ENCODE measurements at places on chromosomes 1 and 21.

GRCh38 chr1:220807726-220808125 lies 21.0 kb downstream of the MTARC1 start:
- DNase-seq = no peak

- DNase-seq = no peak
Observed at GRCh38 chr1:35644204-35644603, 2.9 kb upstream of the PSMB2 start.

DNA sequence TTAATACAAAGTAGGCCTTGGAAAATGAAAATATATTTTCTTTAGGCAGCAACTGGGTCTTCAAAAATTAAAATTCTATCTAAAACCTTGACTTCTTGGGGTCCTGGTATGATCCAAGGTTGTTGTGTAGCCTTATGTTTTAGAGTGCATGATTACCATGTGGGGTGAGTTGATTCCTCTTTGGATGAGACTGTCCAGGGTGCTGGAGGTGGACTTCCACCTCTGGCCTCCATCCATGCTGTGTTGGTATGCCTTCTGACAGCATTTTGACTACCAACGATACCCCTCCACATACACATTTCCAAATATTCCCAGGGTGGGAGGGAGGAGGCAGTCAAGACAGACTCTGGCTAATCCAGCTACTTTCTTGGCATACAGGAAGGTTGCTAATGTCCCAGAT lies 205.0 kb downstream of the TNR start:
- no peak for DNase-seq

- no peak for DNase-seq
Observed at GRCh38 chr1:41274752-41275545, 32.8 kb upstream of the SCMH1 start.

DNA sequence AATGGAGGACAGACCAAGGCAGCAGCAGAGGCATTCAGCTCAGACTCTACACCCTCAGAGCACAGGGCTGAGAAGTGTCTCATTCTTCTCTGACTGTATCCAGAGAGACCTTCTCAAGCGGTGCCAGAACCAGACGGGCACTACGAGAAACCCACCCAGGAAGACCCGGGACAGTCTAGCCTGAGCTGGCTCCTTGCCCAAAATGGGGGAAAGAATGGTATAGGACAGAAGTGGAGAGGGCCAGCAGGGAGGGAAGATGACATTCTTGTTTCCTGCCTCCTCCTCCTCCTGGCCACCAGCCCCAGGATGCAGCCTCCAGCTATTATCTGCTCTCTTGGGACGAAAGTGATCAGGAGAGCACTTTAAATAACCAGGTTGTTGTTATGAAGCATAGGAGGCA lies 22.6 kb upstream of the PRELP start:
- DNase-seq = no peak

GRCh38 chr1:22853651-22854185 lies 118.9 kb downstream of the LACTBL1 start:
- DNase-seq = no peak

GRCh38 chr1:157108448-157108847 lies 8.8 kb upstream of the ETV3L start:
- no peak for DNase-seq

- no peak for DNase-seq
Observed at GRCh38 chr1:161382214-161383019, 14.7 kb upstream of the CFAP126 start.

DNA sequence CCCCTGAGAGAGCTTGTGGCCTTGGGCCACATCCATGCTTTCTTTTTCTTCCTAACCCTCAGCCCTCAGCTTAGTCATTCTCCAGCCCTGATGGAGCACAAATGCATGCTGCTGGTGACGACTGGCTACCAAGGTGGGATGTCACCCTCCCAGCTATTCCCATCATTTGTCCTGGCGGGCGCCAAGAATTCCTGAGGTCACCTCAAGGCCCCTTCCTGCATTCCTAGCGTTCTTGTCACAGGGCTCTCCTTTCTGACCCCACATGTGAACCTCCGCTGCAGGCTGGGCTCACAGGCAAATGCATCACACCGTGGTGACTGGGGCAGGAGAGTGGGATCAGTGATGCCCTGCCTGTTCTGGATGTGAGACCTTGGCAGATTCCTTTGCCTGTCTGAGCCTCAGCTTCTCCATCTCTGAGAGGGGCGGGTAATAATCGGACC lies 53.4 kb upstream of the IFFO2 start:
- DNase-seq = peak; percentile 92

DNA sequence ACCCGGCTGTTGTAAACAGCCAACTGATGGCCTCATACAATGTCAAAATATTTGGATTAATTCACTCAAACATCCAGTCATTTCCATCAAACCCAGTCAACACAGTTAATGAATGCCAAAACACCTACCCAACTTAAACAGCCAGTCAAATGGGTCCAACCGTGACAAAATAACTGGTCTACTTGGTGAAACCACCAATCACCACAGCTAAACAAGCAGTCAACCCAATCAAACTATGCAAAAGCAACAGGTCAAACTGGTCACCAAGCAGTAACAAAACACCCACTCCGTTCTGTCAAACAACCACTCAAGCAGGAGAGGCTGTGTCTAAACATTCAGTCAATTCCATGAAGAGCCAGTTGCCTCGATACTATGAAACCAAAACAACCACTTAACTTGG lies 119.2 kb downstream of the FOXD2 start:
- no peak for DNase-seq

DNA sequence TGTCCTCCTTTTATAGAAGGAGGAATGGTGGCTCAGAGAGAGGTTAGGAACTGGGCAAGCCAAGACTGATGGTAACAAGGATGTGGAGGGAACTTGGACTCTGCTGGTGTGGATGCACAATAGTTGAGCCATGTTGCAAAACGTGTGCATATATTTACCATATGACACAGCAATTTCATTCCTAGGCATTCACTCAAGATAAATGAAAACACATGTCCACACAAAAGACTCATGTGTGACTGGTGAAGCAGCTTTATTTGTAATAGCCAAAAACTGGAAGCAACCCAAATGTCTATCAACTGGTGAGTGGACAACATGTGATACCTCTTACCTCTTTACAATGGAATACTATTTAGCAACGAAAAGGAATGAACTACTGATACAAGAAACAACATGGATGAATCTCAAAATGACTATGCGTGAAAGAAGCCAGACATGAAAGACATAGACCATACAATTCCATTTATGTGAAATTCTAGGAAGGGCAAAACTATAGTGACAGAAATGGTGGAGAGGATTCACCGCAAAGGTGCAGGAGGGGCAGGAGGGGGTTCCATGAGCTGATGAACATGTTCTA lies 36.2 kb downstream of the CAMK2N1 start:
- DNase-seq = no peak

GRCh38 chr1:52767596-52768280 lies 41.5 kb downstream of the ZYG11B start:
- no peak for DNase-seq

DNA sequence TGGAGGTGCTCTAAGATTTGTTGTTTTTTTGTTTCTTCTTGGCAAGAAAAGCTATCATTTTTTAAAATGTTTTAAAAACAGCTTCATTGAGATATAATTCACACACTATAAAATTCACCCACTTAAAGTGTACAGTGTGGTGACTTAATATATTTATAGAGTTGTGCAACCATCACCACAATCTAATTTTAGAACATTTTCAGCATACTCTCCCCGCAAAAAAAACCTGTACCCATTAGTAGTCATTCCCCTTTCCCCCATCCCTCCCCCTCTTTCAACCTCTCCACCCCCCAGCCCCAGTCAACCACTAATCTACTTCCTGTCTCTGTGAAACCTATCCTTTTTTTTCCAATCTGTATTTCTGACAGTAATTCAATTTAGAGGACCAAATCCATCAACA lies 30.6 kb downstream of the ZC3H11B start:
- no peak for DNase-seq

DNA sequence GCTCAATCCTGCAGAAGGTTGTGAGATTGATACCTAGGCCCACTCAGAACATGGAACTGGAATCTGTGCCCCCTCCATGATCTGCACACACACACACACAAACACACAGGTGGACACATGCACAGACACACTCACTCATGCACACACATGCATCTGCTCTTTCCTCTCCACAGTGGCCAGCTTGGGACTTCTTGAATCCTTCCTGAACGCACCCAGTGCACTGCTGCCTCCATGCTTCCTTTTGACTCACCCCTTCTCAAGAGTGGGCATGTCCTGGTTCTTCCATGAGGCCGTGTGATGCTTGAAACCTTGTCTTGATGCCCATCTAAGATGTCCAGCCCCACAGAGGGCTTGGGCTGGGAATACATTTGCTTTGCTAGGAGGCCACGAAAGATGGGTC lies 25.4 kb upstream of the TENT5C start:
- no peak for DNase-seq

DNA sequence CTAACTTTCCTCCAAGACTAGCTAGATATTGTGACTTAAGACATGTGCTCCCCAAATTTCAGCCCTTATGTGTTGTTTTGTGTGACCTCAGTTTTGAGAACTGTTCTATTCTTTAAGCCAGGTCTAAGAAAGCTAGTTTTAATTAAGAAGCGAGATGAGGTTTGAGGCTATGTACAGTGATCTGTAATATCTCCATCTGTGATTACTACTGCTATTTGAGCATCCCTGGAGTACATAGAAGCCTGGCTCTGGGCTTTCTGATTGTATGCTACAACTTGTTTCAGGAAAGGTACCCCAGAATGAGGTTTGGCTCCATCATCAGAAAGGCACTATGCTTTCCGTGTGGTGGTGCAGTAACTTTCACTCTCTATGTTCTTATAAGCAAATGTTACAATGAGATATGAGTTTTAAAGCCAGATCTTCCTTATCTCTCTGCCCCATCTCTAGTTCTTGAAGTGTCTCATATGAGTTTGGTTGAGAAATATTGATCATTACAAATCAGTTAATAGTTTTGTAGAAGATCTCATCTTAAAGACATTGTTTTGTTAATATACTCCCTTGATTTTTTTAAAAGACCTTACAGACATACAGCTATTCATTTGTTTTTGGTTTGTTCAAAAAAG lies 605 bp downstream of the RGS4 start:
- no peak for DNase-seq

- DNase-seq = peak; percentile 85
Observed at GRCh38 chr1:184866991-184867788, 107.1 kb downstream of the NIBAN1 start.

- DNase-seq = no peak
Observed at GRCh38 chr1:99533909-99534637, 111.8 kb upstream of the PALMD start.

GRCh38 chr1:43499898-43500297 lies 30.8 kb upstream of the PTPRF start:
- no peak for DNase-seq

DNA sequence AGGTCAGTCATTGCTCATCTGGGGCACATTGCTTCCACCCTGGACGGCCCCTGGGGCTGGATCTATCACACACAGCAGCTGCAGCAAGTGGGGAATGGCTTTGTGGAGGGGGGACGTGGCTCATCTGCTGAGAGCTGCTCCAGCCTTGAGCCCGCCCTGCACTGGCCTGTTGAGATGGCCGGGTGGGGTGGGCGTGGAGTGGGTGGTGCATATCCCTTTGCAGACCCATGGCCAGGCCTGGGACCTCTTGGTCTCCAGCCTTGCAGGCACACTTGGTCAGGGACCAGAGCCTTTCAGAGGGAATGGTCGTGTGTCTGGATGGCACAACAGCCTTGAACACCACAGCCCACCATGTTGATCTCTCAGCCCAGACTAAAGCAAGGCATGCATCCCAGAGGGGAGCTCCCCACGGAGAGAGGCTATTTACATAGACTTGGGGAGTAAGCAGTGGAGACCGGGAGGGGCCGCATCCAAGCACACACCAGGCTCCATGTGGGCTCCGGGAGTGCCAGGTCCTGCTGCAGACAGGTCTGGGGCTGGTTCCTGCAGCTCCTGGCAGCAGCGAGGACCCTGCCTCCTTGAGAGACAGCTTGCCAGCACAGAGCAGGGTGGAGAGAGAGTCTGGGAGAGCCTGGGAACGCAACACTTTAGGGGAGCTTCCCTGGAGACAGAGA lies 52.8 kb upstream of the SELENON start:
- no peak for DNase-seq

- peak; percentile 61 for DNase-seq
Observed at GRCh38 chr1:110309767-110310166, 29.4 kb upstream of the RBM15 start.

DNA sequence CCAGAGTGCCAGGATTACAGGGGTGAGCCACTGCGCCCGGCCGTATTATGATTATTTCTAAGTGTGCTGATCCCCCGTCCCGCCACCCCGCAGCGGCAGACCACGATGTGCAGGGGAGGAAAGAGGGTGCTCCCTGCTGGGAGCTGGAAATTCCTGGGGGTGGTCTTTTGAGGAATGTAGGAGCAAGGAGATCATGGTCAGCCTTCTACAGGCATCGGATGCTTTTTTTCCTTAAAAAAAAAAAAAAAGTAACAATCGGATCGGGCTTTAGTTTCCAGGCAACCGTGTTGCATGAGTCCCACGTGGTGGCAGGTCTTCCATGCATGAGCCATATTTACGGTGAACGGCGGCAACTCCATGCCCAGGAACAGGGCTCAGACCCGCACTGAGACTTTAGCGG lies 74.2 kb upstream of the COX20 start:
- DNase-seq = no peak

GRCh38 chr1:227788271-227789083 lies 27.0 kb upstream of the PRSS38 start:
- DNase-seq = no peak

GRCh38 chr1:26921540-26922430 lies at the start of gene NUDC:
NUDC (plus strand) TSS chr1:26921743; CDS start chr1:26921849, 106 bp downstream.
- peak; percentile 93 for DNase-seq

GRCh38 chr1:110465038-110465813 lies 14.3 kb downstream of the PROK1 start:
- DNase-seq = no peak

DNA sequence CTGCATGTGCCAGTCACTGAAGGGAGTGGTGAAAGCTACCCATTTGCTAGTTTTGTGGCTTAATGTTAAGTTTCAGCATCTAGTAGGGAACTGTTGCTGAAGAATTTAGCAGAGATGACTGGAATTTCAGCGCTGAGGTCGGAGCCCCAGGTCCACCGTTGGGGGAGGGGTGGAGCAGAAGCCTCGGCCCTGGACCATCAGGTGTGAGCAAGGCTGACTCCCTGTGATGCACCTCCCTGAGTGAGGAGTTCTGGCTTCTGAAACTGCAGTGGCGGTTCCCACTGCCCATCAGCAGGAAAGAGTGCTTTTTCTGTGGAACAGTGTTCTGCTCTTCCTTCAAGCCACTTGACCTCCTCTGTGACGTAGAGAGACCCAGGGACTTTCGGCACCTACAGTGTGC lies 1.3 kb downstream of the NOS1AP start:
- DNase-seq = no peak

GRCh38 chr1:23897083-23897482 lies 16.1 kb downstream of the CNR2 start:
- no peak for DNase-seq

DNA sequence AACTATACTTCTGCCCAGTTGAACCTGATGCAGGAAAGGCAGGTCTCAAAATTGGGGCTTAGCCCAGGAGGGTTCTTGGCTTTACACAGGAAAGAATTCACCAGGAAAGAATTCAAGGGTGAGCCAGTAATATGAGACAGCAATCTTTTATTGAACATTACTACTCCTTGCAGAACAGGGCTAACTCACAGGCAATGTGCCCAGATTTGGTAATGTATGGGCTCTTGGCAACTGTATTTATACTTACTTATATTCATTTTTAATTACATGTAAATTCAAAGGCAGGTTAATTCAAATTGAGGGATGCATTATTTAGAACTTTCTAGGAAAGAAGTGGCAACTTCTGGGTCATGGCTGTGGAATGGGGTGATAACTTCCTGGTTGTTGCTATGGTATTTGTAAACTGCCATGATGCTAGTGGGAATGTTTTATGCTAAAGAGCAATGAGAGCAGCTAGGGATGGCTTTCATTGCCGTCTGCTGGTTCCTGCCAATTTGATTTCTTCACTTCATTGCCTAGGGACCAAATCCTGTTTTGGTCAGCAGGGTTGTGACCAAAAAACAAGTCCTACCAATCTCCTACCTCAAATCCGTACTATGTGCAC lies 107.5 kb downstream of the CHRM3 start:
- DNase-seq = no peak

Data from kidney epithelial cell (primary cell).